ENCODE measurements at places on chromosomes 13 and 19.

GRCh38 chr13:42048342-42048683 is at the start of gene DGKH:
DGKH (plus strand) TSS chr13:42048648; CDS start chr13:42048774, 126 bp downstream.
- DNase-seq, result no peak

- no peak for DNase-seq
These were observed 1479.2 kb downstream of the UQCRFS1 start for GRCh38 chr19:27733551-27734266.

DNA sequence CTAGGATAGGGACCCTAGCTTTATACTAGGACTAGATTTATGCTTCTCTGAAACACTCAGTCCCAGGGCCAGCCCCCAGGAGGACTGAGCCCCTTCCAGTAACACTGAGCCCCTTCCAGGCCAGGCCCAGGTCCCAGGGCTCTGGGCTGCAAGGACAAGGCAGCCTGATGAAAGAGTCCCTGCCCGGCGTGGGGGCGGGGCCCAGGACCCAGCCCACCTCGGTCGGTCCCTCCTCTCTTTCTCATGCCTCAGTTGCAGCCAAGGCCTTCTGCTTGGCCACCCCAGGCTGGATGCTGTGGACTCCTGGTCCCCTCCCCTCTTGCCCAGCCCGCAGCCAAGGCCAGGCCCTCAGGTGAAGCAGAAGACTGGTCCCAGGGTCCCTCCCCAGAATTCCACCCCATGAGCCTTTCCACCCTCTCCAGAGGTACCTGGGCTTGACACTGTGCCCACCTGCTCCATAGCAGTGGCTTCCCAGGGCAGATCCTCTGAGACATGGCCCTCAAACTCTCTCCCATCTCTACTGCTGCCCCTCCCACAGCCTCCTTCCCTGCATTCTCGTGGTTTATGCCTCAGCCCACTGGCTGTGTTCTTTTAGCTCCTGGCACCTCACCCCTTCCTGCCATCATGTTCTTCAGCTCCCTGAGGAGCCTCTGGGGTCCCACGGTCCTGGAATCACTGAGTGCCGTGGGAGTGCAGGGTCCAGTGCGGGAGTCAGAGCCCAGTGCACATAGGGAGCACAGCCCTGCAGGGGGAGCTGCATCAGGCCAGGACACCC is 53.6 kb upstream of the C1QTNF9B start:
- no peak for DNase-seq

- no peak for DNase-seq
These were observed 33.4 kb downstream of the FAAP24 start for GRCh38 chr19:33005440-33005839.

All from stimulated activated CD8-positive, alpha-beta memory T cell treated with anti-CD3 and anti-CD28 coated beads, Interleukin-7, amount 100 ng/mL, for 1 hour (primary cell).